Kidney tubule cell (primary cell): ENCODE measurements at places on chromosomes 3 and 15.

DNA sequence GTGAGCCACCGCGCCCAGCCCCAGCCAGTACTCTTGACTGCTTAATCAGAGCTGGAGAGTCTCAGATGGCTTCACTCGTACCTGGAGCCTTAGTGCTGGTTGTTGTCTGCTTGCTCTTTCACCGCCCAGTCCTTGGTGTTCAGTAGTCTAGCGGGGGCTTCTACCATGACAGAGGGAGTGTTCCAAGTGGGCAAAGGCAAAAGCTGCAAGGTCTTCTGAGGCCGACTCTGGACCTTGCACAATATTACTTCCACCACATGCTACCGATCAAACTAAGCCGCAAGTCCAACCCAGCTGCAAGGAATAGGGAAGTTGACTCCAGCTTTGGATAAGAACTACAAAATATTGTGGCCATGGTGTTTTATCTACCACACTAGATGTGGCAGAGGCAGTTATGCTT, 6.6 kb downstream of the PARL start:
- no peak for DNase-seq

- DNase-seq: no peak
Observed at GRCh38 chr3:188890572-188891270, 281.1 kb upstream of the TPRG1 start.

DNA sequence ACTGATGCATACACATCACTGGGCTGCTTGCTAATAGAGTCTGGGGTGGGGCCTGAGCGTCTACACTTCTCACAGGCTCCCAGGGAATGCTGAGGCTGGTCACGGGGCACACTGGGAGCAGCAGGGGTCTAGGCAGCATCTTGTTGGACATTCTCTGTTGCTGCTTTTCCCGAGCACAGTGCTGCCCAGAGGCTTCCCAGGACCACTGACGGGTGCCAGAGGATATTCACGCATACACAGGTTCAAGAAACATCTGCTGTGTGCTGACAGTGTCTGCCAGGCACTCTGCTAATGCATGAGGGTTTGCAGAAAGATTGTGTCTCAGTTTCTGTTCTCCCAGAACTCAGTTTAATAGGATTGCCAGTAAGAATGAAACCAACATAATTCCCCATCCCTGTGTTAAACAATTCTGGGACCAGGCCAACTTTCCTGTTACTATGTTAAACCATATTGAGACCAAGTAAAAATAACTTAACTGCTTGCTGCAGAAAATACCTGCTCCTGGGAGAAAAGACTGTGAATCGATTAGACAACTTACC, 23.9 kb upstream of the BCL2L10 start:
- no peak for DNase-seq

DNA sequence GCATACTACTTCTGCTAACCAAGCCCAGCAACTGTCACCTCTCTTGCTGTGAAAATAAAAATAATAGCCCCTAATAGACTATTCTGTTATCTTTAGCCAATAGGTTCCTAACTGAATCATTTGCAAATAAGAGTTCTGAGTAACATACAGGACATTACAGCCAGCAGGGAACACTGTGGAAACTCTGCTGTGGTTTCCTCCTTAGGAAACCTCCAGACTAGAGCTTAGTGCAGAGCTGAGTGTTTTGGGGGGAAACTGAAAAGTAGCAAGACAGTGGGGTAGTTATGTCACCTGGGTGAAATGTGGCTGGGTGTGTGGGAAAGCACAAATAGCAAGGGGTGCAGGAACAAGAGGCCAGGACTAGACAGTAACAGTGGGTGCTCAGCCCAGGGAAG, 32.4 kb downstream of the DZIP1L start:
- DNase-seq: no peak

DNA sequence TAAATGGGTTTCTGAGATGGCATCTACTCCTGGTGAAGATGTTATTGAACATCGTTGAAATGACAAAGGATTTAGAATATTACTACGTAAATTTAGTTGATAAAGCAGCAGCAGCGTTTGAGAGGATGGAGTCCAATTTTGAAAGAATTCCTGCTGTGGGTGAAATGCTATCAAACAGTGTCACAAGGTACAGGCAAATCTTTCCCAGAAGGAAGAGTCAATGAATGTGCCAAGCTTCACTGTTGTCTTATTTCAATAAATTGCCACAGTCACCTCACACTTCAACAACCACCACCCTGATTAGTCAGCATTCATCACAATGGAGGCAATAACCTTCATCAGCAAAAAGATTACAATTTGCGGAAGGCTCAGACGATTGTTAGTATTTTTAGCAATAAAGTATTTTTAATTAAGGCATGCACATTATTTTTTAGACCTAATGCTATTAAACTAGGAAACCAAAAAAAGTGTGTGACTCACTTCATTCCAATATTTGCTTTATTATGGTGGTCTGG, 142.8 kb downstream of the UNC13C start:
- no peak for DNase-seq

DNA sequence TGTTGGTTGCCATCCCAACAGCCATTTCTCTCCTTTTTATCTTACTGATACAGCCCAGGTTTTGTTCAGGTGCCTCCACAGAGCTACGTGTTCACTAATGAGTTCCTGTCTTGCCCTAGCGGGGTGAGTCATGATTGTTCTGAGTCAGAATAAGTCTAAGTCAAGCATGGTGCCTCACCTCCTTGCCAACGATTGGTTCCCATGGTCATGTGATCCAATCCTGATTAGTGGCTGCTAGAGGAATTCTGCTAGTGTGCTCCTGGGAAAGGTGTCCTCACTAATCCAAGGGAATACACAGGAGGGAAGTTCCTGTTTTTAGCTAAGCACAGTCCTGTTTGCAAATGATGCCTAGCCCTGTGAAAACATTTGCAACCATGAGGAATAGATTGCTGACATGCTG, 99.8 kb downstream of the NSUN3 start:
- DNase-seq: peak; percentile 95

DNA sequence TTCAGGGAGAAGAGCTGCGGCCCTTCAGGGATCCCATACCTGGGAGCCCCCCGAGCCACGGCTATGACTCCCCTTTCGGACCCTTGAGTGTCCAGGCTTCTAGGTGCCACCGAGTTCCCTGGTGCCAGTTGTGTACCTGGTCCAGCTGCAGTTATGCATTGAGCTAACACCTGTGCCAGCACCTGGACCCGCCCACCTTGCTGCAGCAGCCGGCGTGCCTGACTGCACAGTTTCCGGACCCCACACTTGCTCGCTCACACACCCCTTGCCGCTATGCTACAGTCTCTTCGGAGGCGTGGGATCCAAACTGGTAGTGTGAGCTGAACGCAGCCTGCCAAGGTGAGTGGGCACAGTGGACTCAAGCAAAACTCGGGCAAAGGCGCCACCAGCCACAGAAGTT, 284.5 kb upstream of the ROBO1 start:
- no peak for DNase-seq

GRCh38 chr3:195820901-195821300, 9.2 kb upstream of the MUC4 start:
- peak; percentile 21 for DNase-seq

- peak; percentile 1 for DNase-seq
Observed at GRCh38 chr3:59709702-59710553, 660.1 kb upstream of the CFAP20DC start.

GRCh38 chr3:62597491-62597890, 224.1 kb upstream of the FEZF2 start:
- DNase-seq: no peak

DNA sequence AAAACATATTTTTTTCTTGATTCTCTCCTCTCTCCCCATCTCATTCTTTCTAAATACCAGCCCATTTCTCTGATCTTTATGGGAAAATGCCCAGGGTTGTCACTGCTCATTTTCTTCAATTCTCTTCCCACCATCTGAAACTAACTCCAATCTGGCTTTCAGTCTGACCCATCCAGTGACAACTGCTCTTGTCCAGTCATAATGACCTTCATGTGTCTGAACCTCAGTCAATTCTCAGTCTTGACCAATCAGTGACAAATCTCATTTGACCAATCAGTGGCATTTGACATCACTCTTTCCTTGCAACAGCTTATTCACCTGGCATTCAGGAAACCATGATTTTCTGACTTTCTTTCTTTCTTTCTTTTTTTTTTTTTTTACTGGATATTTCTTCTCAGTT, 15.1 kb downstream of the VEPH1 start:
- no peak for DNase-seq

DNA sequence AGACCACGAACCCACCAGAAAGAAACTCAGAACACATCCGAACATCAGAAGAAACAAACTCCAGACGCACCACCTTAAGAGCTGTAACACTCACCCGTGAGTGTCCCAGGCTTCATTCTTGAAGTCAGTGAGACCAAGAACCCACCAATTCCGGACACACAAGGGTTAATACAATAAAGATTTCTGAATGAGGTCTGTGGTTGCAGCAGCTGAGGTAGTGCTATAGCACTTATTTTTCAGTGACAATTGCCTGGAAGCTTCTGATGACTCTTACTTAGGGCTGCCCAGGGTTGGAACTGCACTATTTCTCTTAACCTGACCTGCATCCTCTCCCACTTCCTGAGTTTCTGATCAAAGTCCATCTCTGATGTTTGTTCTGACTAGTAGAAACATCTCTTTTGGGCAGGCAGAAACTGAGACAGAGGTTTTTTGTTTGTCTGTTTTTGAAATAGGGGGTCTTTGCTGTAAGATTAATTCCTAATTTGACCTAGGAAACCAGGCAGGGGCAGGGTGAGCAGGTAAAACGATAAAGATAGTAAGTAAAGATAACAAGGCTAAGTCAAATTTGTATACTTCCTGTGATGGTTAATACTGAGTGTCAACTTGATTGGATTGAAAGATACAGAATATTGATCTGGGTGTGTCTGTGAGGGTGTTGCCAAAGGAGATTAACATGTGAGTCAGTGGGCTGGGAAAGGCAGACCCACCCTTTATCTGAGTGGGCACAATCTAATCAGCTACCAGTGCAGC, 169.1 kb downstream of the GAP43 start:
- DNase-seq: peak; percentile 77

DNA sequence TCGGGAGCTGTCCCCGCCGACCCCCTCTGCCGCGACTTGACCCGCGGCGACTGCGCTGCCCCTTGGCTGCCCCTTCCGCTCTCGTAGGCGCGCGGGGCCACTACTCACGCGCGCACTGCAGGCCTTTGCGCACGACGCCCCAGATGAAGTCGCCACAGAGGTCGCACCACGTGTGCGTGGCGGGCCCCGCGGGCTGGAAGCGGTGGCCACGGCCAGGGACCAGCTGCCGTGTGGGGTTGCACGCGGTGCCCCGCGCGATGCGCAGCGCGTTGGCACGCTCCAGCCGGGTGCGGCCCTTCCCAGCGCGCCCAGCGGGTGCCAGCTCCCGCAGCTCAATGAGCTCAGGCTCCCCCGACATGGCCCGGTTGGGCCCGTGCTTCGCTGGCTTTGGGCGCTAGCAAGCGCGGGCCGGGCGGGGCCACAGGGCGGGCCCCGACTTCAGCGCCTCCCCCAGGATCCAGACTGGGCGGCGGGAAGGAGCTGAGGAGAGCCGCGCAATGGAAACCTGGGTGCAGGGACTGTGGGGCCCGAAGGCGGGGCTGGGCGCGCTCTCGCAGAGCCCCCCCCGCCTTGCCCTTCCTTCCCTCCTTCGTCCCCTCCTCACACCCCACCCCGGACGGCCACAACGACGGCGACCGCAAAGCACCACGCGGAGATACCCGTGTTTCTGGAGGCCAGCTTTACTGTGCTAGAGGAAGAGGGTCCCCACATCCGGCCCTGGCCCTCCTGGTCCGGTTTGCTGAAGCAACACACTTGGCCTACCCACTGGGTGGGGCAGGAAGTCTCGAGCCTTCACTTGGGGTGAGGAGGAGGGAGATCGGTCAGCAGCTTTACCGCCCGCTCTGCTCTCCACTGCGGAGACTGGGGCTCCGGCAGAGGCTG, at the start of gene RASSF1:
Gene RASSF1 (minus strand): TSS at position 389 of the 882 bp plus-strand sequence. CDS start 31 bp downstream, at position 358.
- DNase-seq: no peak

DNA sequence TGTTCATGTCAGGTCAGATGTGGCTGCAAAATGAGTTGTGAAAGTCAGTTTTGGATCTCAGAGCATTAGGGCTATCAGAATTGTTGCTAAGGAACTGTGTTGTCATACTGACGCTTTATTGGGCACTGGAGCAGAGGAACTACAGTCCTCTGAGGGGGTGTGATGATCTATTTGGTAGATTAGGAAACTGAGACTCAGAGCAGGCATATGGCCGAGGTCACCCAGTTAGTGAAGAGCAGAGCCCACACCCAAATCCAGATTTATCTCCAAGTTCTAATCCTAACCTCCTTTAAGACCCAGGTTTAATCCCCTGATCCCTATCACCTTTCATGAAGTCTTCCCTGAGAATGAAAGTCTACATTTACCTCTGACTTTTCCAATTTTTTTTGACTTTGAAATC, 25.6 kb upstream of the GLCE start:
- DNase-seq: no peak

DNA sequence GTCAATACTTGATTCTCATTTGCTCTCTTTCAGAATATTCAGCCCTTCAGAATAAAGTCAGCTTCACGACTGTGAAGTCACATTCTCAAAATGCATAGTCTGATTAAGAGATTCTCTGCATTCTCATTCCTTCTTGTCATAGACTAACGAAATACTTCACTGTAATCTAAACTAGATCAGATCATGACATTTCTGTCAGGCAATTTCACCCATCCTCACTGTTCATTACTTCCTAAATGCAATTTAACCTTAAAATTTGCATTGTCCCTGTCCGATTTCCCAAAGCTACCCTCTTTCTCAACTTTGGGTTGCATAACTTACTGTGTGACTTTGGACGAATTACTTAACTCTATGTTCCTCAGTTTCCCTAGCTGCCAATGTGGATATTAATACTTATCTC, 6.2 kb downstream of the RPL22L1 start:
- no peak for DNase-seq

- no peak for DNase-seq
Observed at GRCh38 chr3:162443376-162443775, 946.8 kb downstream of the OTOL1 start.

GRCh38 chr3:165434516-165434915, 238.3 kb upstream of the SLITRK3 start:
- no peak for DNase-seq

DNA sequence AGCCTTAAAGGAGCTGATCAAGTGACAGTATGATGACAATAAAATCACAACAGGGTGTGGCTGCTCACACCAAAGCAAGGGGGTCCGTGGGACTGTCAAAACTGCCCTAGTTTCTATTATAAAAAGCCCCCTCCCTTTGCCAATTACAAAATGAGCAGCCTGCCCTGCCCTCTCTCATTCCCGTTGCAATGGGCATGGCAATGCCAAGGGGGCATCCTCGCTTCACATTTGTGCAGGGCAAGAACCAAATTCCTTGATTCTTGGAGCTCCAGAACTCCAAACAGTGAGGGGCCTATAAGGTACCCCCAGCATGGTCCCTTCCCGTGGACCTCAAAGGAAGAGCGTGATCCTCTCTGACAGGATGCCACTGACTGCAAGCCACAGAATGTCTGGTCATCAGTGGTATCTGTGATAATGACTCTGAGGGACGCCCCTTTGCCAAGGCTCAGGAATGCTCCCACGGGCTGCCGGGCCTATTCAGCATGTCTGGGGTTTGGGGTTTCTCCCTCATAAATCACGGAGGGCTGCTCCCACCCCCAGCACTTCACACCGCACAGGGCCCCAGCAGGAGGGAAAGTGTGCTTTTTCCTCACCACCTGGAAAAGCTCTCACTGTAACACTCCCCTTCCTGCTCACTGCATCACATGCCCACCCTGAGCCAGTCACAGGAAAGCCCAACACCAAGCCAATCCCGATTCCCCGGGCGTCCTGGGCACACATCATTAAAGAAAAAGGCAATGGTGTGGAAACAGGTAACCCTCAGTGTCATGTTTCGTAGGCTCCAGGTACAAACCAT, 105.1 kb upstream of the TRPM1 start:
- peak; percentile 37 for DNase-seq
